Pulmonary artery endothelial cell (primary cell): ENCODE measurements at places on chromosomes 5 and 9.

GRCh38 chr9:125756518-125756917 lies 9.3 kb downstream of the PBX3 start:
- no peak for DNase-seq

DNA sequence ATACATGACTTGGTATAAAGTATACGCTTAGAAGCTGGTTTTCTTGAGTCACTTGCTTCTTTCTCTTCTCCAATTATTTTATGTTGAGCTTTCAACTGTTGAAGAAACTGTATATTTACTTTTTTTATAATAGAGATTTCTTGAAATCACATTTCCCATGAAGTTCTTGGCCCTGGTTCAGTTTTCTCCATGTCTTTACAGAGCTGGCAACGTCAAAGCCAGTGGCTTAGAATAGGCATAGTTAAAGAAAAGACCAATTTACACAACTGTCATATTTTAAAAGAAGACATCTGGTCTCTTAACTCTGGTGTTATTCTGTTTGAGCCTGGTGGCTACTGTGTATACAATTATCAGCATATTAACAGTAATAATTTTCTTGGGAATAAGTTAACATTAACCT lies 1249.3 kb downstream of the CDH12 start:
- no peak for DNase-seq

DNA sequence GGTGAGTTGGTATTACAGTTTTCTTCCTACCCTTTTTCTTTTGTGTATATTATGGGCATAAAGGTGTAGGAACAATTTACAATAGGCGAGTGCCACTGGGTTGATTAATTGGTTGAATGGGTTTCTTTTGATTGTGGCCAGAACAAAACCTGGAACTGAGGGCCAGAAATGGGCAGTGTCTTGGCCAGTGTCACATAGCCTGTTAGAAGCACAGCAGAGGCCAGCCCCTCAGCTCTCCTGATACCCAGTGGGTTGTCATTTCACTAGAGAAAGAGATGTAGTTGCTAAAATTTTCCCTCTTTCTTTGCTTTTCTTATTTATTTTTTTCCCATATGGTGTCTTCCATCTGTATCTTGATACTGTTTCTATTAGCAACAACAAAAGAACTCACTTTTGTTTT lies 38.8 kb upstream of the SEMA6A start:
- DNase-seq, result no peak

- DNase-seq, result no peak
Observed at GRCh38 chr5:158070859-158071258, 211.9 kb upstream of the CLINT1 start.

- DNase-seq, result peak; percentile 2
Observed at GRCh38 chr5:137205231-137206027, 293.7 kb downstream of the SPOCK1 start.

DNA sequence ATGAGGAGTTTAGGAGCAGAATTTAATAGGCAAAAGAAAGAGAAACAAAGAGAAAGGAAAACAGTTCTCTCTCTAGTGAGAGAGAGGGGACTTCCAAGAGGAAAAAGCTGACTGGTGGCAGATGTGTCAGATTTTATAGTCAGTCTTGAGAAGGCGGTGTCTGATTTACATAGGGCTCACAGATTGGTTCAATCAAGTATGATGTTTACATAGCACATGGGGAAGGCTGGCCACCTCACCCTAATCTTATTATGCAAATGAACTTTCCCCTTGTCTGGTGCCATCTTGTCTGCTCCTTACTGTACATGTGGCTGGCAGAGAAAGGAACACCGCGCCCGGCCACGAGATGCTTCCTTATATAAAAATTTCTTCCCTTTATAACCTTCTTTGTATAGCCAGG lies 24.7 kb downstream of the UNC13B start:
- DNase-seq, result no peak

DNA sequence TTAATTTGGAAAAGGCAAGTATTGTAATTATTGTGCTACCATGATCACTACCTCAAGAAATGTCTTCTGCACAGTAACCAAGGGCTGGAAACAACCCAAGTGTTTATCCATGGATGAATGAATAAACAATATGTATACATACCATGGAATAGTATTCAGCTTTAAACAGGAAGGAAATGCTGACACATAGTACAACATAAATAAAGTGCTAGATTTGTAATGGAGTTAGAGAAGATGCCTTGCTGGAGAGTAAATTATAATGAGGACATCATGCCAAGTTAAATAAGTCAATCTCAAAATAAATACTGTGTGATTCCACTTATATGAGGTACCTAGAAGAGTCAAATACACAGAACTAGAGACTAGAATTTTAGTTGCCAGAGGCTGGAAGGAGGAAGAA lies 160.0 kb downstream of the CCDC192 start:
- DNase-seq, result no peak

- DNase-seq, result no peak
Observed at GRCh38 chr9:127913682-127914081, 3.2 kb downstream of the ST6GALNAC4 start.

- no peak for DNase-seq
Observed at GRCh38 chr5:147482706-147483180, 27.1 kb downstream of the DPYSL3 start.

DNA sequence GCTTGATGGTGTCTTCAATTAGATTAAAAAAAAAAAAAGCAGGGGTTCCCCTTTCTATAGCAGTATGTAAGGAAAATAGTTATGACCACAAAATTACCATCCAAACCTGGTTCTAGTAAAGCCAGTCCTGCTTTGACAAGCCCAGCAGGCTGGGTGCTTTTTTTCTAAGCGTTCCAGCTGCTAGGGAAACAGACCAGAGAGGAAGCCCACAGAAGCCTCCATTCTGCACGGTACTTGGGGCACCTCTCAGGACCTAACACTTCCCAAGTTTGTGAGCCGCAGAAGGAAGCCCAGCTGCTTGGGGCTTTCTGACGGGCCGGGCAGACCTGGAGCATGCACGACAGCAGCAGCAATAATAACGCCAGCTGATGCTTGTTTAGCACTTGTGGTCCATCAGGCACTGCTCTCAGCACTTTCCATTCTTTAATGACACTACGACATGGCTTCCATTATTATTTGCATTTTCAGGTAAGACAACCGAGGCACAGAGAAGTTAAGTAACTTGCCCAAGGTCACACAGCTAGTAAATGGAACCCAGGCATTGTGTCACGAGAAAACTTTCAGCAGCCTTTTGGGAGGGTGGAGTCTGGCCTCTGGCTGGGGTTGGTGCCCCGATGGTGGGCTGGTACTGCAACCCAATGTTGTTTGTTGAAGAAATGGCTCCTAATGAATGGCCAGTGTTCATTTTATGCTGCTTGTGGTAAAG lies 15.4 kb downstream of the LMX1B start:
- no peak for DNase-seq

DNA sequence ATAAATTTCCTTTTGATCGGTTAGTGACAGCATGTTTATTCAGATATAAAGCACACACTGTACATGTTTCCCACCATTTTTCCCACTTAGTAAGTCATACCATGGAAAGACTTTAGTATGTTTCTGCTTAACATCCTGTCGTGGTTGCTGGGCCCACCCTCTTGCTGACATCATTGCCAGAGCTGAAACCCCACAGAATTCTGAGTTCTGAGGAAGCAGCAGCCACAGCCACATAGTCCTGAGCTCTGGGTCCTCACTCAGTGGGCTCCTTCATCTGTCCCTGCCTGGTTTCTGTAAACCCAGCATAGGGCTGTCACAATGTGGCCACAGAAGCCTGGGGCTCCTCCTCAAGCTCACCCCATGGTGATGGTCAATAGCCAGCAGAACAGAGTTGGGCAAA lies 441.5 kb downstream of the ENC1 start:
- no peak for DNase-seq

GRCh38 chr9:93591301-93592007 lies 15.1 kb downstream of the PHF2 start:
- DNase-seq, result no peak

DNA sequence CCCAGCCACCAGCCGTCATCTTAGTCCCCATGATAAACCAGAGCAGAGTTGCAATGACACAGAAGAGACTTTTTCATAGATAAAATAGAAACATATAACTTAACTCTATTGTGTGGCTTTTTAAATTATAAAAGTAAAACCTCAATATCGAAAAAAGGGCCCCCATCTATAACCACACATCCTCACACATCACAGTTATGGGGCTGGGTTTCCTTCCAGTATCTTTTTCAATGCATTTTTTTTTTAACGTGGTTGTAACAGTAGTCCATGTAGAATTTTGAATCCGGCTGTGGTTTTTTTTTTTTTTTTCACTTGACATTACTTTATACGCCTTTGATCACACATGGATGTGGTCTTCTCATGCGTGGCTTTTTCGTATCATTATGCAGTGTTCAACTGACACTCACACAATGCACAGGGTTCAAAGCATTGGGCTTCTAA lies 77.4 kb downstream of the CFAP77 start:
- no peak for DNase-seq

- no peak for DNase-seq
Observed at GRCh38 chr5:143016777-143017516, 246.8 kb downstream of the ARHGAP26 start.

- no peak for DNase-seq
Observed at GRCh38 chr9:91089405-91090129, 272.2 kb downstream of the AUH start.

- no peak for DNase-seq
Observed at GRCh38 chr9:37324691-37325490, 97.6 kb upstream of the GRHPR start.

GRCh38 chr5:40446910-40447309 lies 232.8 kb upstream of the PTGER4 start:
- DNase-seq, result no peak
